ENCODE measurements at places on chromosomes 3 and 15. TPM values are rescaled to one million over a fixed set of nuclear protein-coding genes. Genes with fewer than 3 reads are reported as not detected.

GRCh38 chr3:185290266-185290665 lies 36.4 kb upstream of the EHHADH start:
- DNase-seq: no peak
- H3K27ac ChIP-seq: no peak overlapping the region
- H3K4me1 ChIP-seq: peaks cover 3% of the 10 kb centered on the region
- H3K36me3 ChIP-seq: peaks cover 6% of the 10 kb centered on the region

VIPR1 gene
- 26.9 TPM for total RNA-seq

NEK11 gene
- 3.8 TPM for total RNA-seq

DNA sequence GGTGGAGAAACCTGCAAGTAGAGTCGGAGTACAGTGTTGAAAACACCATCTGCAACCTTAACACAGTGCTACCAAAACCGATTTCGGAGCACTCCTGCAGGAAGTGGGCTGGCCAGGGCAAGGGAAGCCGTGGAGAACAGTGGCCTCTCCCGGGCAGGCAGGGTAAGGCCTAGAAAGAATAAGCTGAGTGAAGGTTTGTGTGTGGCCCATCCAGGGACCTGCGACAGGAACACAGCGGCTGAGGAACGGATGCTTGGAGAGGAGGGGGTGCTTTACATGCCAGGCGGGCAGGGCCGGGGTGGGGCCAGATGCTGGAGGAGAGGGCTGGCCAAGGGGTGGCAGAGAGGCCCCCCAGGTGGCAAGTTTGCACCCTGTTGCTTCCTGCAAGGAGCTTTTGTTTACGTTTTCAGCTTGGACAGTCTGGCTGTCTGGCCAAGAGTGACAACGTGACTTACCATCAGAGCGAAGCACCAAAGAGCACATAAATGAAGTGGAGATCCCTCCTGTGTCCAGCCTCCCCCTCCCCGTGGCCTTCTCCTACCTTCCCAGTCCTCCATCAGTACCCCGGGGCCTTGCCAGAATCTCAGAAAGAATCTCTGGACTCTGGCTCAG lies 156.5 kb downstream of the PGPEP1L start:
- peak overlapping the region; percentile 95 for H3K4me3 ChIP-seq
- H3K4me1 ChIP-seq: peaks cover 27% of the 10 kb centered on the region
- H3K27ac ChIP-seq: peak overlapping the region; percentile 82
- peak; percentile 74 for DNase-seq

DNA sequence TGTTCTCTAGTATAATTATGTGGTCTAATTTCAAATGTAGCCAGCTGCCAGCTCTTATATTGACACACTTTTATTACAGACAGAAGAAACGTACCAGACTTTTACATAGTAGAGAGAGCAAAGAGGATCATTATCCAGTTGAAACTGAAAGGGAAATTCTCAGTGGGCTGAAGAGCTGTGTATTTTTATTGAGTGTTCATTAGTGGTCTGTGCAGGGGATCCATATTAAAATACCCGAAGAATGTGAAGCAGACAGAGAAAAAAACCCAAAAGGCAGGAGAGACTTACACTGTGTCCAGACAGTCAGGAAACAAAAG lies 41.3 kb downstream of the MYRIP start:
- H3K4me3 ChIP-seq: no peak overlapping the region
- no peaks in the 10 kb centered on the region for H3K4me1 ChIP-seq
- no peak overlapping the region for H3K27ac ChIP-seq
- DNase-seq: no peak
- H3K27me3 ChIP-seq: peaks cover 6% of the 10 kb centered on the region

GRCh38 chr3:32146746-32147211 lies 40.4 kb downstream of the GPD1L start:
- H3K27me3 ChIP-seq: no peaks in the 10 kb centered on the region
- no peak for DNase-seq
- H3K36me3 ChIP-seq: peaks cover 29% of the 10 kb centered on the region
- no peak overlapping the region for H3K27ac ChIP-seq
- H3K4me1 ChIP-seq: peaks cover 8% of the 10 kb centered on the region
- H3K4me3 ChIP-seq: no peak overlapping the region

ZNF660 gene
- total RNA-seq: 2.0 TPM

DNA sequence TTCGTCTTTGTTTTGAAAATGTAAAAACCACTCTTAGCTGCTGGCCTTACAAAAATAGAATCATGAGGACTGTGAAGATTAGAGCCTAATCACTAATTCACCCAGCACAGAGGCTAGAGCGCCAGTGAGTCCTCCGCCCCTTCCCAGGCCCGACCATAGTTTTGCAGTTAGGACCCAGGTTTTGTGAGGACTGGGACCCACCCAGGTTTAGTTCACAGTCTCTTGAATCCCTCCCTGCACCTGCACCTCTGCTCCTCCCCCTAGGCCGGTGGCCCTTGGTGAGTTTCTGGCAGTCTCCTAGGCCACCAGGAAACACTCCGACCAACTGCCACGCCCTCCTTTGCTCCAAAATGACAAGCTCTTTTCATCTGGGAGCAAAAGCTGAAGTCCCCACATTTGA lies 136.0 kb upstream of the CCDC54 start:
- peaks cover 8% of the 10 kb centered on the region for H3K4me1 ChIP-seq
- peak overlapping the region; percentile 54 for H3K27ac ChIP-seq
- peak; percentile 32 for DNase-seq
- peaks cover 12% of the 10 kb centered on the region for H3K27me3 ChIP-seq
- H3K36me3 ChIP-seq: peaks cover 2% of the 10 kb centered on the region

- H3K27me3 ChIP-seq: peaks cover 2% of the 10 kb centered on the region
- DNase-seq: no peak
- H3K27ac ChIP-seq: no peak overlapping the region
- no peak overlapping the region for H3K4me3 ChIP-seq
Observed at GRCh38 chr3:29552051-29552450, 271.2 kb downstream of the RBMS3 start.
